ENCODE measurements at places on chromosomes 11 and 22.

- DNase-seq, result no peak
Observed at GRCh38 chr11:130435671-130436070, 7.3 kb upstream of the ADAMTS8 start.

DNA sequence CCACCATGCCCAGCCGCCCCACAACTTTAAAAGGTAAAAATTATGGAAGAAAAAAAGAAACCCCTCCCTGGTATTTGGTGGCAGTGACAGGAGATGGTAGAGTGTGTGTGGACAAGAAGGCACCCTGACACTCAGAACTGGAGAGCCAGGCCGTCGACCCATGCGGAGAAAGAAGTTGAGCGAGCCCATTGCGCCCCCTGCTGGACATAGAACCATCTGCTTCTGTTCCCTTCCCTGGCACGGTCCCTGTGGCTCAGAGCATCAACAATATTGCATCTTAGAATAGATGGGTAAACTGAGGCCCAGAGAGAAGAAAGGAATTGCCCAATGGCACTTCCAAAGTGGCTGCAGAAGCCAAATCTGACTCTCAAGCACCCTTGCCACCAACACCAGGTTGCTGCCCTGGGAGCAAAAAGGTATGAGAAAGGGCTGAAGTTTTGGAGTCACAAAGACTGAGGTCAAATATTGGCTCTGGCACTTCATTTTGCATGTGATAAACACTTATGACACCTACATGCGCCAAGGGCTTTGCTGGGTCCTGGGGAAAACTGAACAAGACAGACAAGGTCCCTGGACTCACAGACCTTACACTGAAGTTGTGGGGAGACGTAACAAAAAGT lies 8.6 kb downstream of the MRPL11 start:
- peak; percentile 61 for DNase-seq

DNA sequence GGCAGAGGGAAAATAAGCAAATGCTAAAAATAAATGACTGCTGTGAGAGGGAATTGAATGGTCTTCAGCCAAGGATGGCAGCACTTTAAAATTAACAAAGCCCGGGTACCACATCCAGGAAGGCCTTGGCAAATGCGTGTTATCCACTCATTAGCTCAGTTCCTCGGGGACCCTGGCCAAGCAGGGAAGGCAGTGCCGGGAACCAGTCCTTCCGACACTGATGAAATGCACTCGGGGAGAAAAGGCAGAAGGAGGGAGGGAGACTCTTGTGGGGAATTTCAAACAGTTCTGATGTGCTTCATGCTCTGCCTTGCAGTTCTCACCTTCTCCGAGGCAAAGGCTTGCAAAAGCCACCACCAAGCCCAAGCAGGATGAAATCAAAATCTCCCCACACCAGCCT lies 38.3 kb downstream of the CLPB start:
- no peak for DNase-seq

DNA sequence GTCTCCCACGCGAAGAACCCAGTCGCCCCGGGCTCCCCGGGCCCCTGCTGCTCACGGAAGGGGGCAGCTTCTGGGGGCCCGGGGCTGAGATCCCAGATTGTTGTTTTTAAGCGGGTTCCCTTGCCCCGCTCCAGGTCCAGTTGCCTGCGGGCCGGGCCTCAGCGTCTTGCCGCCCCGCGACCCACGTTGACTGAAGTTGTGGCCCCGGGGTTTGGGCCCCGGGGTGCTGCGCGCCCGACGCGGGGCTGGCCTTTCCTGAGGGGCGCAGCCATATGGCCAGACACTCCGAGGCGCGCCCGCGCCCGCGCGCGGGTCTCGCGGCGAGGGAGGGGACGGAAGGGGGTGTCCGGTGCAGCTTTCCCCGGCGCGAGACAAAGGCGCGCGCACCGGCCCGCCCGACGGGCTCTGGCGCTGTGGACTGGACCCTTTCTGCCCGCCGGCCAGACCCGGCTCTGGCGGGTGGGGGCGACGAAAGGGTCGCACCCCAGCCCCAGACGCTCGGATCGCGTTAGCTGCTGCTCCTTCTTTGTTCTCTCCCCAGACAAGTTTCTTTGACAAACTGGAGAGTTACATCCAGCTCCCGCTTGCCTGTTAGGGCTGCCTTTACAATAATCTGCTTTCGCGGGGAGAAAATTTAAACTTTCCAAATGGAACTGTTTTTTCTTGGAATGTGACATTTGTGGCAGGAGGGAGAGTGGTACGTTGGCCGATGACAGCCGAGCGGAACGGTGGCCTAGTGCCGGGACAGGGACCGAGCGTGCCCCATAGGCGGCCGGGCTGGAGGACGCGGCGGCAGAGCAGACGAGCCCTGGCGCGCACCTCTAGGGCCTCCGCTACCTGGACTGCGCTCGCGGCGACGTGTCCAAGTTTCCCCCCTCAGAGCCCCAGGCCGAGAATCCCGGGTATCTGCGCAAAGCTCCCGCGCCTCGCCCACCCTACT lies 716 bp downstream of the AMOTL1 start:
- no peak for DNase-seq

DNA sequence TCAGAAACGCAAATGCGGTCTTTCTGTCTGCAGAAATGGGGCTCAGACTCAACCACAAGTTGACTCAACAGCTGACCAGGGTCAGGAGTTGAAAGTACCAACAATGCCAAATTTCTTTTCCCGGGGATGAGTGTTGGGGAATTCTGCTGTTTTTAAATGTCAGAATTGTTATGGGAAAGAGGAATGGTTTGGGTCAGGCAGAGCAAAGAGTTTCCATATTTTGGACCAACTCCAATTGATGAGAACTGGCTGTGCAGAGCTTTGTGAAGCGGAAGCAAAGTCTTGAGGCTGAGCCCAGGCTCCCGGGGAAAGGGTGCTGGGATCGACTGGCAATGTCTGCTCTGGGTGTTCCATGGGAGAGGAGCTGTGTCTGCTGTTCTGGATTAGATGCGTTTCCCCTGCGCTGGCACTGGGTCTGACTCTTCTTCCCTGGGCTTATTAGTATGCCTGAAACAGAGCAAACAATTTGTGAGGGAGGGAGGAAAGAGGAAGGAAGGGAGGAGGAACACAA lies 36.2 kb downstream of the TXN2 start:
- DNase-seq, result no peak

- no peak for DNase-seq
Observed at GRCh38 chr11:69887330-69887729, 68.1 kb upstream of the FGF3 start.

DNA sequence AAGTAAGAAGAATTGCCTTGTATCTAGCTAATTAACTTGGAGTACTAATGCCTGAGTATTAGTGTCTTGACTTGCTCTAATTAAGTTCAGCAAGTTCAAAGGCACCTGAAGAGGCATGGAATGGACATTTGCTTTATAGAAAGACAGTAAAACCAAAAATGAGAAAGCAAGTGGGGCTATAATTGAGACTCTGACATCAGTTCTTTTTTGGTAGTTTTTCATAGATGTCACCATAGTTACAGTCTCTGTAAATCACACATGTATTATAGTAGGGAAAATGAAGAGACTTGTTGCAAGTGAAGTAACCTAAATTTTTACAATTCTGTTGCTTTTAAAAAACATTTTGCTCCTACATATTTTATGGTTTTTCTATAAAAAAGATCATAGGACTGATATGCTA lies 178.0 kb downstream of the HIPK3 start:
- DNase-seq, result no peak

- no peak for DNase-seq
Observed at GRCh38 chr22:38208551-38208968, 6.8 kb downstream of the MAFF start.

GRCh38 chr22:20904980-20905355 lies 12.2 kb upstream of the CRKL start:
- no peak for DNase-seq

GRCh38 chr11:114556135-114556534 lies 3.5 kb downstream of the NXPE1 start:
- DNase-seq, result no peak

GRCh38 chr11:6666302-6667183 lies 10.9 kb upstream of the DCHS1 start:
- DNase-seq, result peak; percentile 18

GRCh38 chr11:82975882-82976281 lies 74.3 kb downstream of the DDIAS start:
- no peak for DNase-seq

GRCh38 chr11:116188350-116188749 lies 584.4 kb downstream of the BUD13 start:
- no peak for DNase-seq

DNA sequence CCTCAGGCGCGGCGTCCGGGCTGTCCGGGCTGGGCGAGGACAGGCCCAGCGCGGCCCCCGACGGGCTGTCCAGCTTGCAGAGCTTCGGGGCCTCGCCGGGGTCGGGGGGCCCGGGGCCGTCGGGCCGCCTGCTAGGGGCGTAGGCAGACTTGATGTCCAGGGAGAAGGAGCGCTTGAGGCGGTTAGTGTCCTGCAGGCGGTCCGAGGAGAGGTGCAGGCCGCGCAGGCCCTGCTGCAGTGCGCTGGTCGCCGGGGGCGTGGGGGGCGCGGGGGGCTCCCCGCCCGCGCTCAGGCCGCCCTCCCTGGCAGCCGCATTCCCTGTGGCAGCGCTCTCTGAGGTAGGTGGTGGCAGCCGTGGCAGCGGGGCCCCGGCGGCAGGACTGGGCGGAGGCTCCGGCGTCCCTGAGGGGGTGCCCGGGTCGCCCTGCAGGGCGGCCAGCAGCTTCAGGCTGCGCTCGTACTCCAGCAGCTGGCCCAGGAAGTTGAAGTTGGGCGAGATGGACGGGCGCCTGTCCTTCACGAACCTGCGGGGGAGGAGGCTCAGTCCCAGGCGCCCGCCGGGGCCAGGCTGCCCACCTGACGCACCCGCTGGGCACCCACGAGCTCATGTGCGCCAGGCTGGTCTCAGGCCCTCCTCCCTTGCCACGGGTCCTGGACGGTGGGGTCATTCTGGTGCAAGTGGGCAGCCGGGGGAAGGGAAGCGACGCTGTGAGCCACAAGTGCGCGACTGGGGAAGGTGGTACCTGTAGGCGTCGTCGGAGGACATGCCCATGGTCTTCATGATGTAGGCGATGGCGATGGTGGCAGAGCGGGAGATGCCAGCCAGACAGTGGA lies 14.8 kb downstream of the DUSP8 start:
- no peak for DNase-seq

DNA sequence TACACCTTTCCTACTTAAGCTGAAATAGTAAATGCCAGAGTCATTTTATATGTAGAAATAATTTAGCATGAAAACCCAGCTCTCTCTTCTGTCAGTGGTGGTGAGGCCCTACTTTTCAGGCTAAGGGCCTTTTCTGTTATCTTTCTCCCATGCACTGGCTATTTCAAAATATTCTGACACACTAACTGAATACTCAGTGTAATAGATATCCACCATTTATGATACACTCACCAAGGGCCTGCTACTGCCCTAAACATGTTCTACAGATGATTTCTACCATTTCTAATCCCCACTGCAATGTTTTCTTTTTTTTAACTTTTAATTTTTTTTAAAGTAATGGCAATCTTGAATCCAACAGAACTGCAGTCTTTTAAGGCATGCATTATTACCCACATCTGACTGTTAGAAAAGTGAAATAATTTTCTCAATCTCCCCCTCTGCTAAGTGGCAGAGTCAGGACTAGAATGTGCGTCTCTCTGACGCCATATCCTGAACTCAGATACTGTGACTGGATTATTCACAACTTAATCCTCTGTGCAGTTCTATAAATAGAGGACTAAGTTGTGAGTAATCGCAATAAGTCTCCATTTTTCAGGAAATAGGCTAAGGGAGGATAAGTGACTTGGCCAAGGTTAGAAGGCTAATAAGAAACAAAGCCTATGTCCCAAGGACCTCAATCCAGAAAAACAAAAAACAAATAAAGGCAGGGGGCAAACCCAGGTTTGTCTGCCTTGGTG lies 44.0 kb downstream of the GRAMD1B start:
- no peak for DNase-seq

DNA sequence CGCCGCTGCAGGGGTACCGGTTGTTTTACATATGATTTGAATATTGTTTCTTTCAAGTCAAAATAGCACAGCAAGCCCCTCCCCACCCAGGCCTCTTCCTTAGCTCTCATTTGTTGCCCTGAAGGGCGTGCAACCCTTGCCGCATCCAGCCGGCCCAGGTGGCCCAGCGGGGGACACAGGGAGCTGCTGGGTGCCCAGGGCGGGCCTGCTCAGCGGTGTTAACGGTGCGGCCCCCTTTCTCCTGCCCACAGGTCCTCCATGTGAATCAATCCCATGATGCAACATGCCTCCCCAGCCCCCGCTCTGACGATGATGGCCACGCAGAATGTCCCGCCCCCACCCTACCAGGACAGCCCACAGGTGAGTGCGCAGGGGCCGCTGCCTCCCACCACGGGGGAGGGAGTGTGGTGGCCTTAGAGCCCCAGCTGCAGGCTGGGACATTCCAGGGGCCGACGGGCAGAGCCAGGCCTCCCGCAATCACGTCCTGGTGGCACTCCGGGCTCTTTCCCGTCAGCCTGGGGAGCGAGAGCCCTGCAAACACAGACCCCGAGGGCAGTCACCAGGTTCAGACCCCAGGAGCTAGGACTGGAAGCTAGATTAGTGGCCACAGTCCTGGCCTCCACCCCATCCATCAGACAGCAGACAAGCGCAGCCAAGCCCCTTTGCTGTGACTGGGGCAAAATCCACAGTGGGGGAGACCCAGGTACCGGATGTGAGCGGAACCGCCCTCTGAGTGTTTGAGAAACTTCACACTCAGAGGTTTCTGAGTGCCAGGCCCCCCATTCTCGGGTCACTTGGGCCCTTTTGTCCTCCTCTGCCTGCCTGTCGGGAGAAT lies 144.8 kb downstream of the FEZ1 start:
- DNase-seq, result no peak

DNA sequence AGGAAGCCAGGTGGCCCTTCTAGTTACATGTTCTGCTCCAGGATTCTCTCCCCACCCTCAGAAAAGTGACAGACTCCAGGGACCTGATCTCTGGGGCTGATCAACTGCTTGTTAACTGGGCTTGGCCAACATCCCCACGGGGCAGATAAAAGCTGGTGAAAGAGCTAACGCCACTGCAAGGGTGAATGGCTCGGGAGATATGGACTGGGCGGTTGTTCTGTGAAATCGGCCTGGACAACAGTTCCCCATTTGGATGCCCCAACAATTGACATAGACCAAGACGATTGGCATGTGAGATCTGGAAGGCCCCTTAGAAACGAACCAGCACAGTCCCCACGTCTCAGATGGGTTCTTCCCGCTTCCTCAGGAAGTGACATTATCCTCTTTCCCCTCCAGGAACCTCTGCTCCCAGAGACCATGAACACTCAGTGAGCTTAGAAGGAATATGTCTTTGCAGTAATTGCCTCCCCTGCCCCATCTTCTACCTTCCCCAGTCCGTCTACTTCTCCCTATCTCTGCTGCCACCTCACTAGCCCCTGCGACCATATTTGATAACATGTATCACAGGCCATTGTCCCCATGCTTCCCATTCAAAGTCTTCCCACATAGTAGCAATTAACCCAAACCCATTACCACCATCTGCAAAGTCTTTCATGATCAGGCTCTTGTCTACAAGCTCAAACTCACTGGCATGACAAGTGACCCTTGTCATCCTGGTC lies 5.6 kb upstream of the PRG2 start:
- no peak for DNase-seq

Measured in CD4-positive, alpha-beta T cell (primary cell).